Memory B cell (primary cell): ENCODE measurements at places on chromosomes 2 and 18.

DNA sequence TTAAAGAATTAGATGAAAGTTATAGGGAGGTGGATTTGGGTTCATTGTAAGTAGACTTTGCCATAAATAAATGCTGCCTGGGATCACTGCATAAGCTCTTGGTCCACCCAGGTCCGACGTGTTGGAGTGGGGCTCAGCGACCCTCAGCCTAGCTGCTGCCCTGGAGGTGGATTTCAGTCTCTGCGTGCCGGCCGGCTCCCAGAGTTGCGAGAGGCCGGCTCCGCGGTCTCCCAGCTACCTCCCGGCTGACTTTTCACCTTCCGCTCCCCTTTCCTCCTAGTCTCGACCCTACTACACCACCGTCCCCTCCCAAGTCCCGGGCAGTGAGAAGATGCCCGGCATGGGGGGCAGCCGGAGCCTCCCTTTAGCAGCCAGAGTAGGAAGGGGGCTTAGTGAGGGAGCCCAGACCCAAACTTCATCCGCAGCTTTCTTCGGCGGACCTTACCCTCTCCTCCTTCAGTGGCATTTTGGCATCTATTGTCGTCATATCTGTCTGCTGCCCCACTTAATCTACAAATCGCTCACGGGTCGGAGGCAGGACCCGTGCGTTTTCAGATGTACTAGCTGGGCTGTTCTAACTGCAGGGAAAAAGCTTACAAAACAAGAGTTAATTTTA lies 8.1 kb downstream of the EMX1 start:
- DNase-seq: no peak

DNA sequence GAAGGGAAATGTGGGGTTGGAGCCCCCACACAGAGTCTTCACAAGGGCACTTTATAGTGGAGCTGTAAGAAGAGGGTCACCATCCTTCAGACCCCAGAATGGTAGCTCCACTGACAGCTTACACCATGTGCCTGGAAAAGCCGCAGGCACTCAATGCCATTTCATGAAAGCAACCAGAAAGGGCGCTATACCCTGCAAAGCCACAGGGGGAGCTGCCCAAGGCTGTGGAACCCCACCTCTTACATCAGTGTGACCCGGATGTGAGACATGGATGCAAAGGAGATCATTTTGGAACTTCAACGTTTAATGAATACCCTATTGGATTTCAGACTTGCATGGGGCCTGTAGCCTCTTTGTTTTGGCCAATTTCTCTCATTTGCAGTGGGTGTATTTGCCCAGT lies 694.7 kb downstream of the CBLN2 start:
- no peak for DNase-seq

DNA sequence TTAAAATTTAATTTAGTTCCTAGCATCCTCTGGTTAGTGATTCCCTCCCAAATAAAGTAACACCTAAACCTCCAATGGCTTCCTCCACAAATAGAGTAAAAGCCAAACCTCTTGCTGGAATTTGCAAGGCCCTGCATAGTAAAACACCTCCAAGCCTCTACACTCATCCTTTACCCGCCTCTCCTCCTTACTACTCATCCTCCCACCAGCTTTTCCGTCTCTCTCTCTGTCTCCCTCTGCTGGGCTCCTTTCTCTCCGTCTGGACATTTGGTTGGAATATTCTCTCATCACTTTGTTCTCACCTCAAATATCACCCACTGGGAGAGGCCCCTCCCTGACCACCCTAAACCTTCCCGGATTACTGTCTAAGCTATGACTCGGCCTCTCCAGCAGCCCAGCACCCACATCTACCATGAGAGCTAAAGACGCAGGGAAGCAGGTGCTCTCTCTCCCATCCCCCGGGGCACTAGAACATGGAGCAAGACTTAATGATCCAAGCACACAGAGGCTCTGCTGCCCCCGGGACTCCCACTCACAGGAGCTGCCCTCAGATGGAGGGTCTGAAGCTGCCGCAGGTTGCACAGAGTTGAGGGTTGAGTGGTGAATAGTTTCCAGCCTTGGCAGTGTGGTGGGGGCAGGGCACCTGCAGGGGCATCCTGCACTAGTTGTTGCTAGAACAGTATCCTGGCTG lies 167.2 kb downstream of the FBXO15 start:
- DNase-seq: no peak

DNA sequence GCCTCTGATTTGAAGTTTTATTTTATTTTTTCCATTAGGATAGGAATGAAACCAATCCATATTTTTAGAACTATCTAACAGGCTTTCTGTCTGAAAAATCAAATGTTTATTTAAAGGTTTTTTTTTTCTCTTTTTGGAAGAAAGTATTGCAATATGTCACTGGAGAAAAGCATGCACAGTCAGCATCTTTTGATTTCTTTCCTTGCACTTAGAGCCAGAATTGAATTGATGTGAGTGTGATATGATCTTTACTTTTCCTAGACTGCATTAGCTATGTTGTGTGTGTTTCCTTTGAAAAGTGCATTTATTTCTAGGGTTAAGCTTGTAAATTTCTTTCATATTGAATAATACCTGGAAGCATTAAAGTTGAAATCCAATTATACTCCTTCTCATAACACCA lies 87.6 kb downstream of the ASXL3 start:
- DNase-seq: no peak

GRCh38 chr2:19362755-19363473 lies 4.5 kb upstream of the OSR1 start:
- peak; percentile 20 for DNase-seq

GRCh38 chr2:206698811-206699210 lies 19.4 kb downstream of the DYTN start:
- DNase-seq: no peak

- no peak for DNase-seq
Measured at GRCh38 chr2:195410074-195410671, 246.9 kb upstream of the SLC39A10 start.

DNA sequence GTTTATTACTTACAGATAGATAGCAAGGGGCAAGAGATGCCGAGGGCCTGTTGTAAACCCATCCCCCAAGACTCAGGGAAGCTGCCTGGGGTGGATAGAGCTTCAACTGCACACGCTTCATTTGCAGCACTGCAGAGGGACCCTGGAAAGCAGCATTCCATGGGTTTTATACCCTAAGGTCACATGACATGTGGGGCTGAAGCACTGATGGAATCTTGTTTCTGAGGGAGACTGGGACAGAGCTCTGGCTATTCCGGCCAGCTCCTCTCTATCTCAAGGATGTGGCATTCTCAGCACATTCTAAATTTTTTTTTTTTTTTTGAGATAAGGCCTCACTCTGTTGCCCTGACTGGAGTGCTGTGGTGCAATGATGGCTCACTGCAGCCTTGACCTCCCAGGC lies 300.1 kb downstream of the MYCN start:
- no peak for DNase-seq

DNA sequence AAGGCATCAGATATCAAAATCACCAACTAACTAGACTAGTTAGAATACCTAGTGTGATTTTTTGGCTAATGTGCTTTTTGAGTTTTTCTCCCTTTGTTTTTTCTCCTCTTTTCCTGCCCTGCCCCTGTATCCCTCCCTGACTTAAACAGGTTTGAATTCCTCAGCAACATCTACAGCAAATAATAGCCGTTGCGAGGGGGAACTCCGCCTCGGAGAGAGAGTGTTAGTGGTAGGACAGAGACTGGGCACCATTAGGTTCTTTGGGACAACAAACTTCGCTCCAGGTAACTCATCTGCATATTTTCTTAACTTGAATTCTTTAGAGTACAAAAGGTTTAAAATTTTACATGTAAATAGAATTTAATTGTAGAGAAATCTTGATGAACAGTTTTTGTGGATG lies 45.0 kb downstream of the CLIP4 start:
- no peak for DNase-seq

GRCh38 chr2:5507367-5507766 lies 184.8 kb upstream of the SOX11 start:
- DNase-seq: no peak

DNA sequence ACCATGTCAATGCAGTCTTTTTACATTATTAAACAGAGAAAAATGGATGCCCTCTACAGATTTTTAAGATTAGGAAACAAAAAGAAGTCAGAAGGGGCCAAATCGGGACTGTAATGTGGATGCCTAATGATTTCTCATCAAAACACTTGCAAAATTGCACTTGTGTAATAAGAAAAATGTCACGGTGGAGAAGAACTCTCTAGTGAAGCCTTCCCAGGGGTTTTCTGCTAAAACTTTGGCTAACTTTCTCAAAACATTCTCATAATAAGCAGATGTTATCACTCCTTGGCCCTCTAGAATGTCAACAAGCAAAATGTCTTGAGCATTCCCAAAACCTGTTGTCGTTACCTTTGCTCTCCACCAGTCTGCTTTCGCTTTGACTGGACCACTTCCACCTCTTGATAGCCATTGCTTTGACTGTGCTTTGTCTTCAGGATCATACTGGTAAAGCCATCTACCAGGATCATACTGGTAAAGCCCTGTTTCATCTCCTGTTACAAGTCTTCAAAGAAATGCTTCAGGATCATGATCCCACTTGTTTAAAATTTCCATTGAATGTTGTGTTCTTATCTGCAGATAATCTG lies 226.8 kb downstream of the TNS1 start:
- DNase-seq: no peak

DNA sequence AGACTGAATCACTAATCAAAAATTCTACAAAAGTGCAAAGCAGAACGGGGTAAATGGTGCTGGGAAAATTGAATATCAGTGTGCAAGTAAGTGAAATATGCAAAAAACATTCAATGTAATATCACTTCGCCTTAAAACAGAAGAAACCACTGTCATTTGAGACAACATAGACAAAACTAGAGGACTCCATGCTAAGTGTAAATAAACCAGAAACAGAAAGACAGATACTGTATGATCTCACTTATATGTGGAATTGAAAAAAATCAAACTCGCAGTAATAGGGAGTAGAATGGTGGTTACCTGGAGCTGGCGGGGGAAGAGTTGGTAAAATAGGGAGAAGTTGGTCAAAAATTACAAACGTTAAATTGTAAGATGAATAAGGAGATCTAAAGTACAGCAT lies 1420.0 kb upstream of the CDH2 start:
- no peak for DNase-seq
